ENCODE measurements at places on chromosomes 16 and 17. TPM values are rescaled to one million over a fixed set of nuclear protein-coding genes. Genes with fewer than 3 reads are reported as not detected.
A peak's percentile ranks its signal among the peaks of the same experiment; 100 is the strongest.

- DNase-seq: no peak
Observed at GRCh38 chr17:40198576-40198975, 20.5 kb upstream of the WIPF2 start.

CAPNS2 gene
- not detected for polyA plus RNA-seq

KRT15 gene
- polyA plus RNA-seq: 0.26 TPM

- no peak for DNase-seq
Observed at GRCh38 chr17:59897090-59897489, 4.2 kb downstream of the RPS6KB1 start.

KRT23 gene
- polyA plus RNA-seq: 0.03 TPM

DNA sequence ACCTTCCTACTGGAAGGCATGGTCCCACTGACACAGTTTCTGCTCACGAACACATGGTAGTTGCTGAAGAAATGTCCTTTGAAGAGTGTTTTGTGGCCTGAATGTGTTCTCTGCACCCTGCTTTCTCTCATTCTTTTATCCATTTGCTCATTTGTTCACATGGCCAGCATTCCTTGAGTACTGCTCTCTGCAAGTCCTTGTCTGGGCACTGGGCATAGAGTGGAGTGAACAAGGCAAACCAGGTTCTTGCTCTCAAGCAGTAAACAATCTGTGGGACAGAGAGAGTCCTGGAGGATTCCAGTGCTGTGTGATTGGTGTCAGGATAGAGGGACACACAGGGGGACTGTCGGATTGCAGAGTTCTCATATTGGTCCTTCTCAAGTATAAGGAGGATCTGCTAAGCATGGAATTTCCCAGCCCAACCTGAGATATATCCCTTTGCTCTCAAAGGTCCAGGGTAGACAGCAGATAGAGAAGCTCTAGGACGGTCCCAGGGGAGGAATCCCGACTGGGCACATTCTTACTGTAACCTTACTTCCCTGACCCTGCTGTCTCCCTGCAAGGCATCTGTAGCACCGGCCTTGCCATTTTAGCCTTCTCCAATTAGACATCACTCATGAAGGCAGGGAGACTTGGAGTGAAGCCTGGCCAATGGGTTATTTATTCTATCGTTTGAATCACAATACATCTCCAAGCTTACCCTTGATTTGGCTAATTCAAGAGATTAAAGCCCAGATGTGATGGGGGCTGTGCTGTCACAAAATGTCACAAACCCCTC lies 32.3 kb downstream of the ARL4D start:
- no peak for DNase-seq

DNA sequence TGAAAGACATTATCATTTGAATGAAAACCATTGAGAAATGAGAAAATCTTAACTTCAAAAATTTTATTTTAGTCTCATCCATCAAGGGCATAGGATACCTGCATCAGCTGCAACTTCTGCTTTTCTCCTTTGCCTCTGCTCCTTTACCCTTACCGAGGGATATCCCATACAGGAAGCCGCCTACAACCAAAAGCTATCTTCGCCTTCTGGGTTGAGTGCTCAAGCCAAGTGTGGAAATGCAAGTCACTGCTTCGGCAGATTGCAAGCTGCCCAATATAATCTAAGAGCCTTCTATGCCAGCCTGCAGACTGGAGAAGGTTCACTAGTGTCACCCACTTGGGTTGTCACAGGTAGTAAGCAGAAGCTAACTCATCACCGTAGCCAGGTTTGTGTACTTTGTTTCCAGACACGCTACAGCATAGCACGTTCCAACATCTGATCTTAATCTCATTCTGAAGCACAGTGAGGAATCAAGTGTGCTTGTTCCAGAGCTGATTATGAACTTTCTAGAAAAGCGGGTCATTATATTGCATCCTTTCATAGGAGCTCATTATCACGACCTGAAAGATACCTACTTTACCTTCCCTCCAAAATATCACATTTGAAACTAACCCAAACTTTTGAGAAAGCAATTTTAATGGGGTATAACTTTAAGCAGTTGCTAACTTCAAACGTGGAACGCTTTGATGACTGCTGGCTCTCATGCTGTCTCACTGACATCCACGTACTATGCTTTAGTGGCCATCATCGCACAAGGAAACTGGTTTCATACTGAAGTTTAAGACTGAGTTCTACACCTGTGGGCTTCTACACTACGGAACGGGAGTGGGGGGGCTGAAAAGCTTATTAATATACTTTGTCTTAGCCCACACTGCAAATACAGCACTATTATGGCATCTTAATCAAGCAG lies 8.0 kb upstream of the UNK start:
- no peak for DNase-seq

DNA sequence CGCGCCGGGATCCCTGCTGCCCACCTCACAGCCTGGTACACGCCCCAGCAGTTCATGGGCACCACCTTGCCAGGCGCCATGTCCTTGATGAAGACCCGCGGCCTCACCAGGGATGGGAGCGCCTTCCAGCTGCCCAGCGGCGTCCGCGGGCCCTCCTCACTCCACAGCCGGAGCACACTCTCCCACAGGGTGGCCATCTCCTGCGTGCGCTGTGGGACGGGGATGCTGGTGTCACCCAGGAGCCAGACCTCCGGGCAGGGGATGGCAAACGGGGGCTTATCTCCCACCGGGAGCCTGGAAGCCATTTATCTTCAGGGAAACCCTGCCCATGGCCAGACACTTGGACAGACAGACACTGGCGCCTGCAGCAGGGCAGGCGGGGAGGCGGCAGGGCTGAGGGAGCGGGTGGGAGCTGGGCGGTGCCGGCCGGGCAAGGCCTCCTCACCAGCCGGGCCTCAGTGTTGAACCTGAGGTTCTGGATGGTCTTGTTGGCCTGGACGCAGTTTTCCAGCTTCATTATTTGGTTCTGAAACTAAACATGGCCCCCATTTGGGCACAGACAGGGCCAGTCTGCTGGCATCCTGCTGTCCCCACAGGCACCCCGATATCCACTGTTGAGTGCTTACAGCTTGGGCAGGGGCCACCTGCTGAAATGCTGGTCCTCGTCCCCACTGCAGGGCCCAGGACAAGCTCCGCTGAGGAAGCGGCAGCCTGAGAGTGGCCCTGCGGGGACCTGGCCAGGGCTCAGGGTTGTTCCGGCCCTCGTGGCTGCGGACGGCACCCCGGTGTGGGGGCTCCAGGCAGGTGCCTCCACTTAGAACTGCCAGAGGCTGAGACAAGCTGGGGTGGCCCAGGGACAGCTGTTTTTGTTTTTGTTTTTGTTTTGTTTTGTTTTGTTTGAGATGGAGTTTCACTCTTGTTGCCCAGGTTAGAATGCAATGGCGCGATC lies 4.0 kb downstream of the PERCC1 start:
- no peak for DNase-seq

GRCh38 chr16:47877166-47877565 lies 278.6 kb downstream of the ABCC12 start:
- DNase-seq: no peak

DNA sequence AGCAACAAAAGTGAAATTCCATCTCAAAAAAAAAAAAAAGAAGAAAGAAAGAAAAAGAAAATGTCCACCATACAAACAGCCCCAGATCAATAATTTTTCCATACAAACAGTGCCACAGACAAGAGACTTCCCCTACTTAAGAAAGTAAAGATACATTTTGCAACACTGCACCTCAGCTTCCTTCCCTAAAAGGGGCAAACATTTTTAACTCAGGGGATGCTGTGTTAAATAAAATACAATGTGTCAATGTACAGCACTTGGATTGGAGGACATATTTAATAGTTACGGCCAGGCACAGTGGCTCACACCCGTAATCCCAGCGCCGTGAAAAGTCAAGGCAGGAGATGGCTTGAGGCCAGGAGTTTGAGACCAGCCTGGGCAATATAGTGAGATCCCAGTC lies 22.3 kb downstream of the MYH11 start:
- no peak for DNase-seq

OR4D1 gene
- polyA plus RNA-seq: 0.03 TPM

DNA sequence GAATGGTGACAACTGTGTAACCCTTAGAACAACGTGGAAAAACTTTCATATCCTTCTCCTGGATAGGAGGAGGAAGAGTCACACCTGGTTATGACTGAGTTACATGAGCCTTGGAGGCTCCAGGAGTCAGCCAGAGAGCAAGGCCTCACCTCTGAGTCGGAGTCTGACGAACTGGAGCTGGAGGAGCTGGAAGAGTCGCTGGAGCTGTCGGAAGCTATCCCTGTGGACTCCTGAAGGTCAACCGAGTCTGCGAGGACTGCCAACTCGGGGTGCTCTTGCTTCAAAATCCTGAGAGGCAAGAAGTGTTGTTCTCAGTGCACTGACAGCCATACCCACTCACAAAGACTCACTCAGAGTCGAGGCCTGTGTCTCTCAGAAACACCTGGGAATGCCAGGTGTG lies 6.2 kb downstream of the JMJD6 start:
- no peak for DNase-seq

DNA sequence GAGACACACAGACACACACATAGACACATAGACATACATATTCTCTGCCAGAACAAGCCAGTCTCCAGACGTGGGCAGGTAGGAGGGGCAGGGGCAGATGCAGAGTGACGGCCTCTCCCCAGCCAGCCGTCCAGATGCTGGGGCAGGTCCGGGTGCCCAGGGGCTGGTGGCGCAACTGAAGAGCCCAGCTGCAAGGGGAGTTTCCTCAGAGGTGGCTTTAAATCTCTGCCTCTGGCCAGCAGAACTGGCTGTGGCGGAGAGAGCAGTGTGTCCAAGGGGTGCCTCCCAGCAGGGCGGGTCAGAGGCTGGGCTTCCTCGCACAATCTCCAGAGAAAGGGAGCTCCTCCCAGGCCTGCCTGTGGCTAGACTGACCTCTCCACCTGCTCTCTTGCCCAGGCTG lies 9.4 kb upstream of the GCGR start:
- no peak for DNase-seq

DNA sequence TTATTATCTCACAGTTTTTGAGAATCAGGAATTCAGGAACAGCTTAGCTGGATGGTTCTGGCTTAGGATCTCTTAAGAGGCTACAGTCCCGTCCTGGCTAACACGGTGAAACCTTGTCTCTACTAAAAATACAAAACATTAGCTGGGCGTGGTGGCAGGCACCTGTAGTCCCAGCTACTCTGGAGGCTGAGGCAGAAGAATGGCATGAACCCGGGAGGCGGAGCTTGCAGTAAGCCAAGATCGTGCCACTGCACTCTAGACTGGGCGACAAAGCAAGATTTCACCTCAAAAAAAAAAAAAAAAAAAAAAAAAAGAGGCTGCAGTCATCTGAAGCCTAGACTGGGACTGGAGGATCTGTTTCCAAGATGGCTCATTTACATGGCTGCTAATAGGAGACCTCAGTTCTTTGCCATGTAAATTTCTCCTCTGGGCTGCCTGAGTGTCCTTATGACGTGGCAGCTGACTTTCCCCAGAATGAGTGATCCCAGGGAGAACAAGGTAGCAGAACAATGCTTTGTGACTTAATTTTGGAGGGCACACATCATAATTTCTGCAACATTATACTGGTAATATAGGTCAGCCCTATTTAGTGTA lies 95.8 kb upstream of the CORO6 start:
- DNase-seq: no peak

ABI3 gene
- polyA plus RNA-seq: 2.1 TPM

DNA sequence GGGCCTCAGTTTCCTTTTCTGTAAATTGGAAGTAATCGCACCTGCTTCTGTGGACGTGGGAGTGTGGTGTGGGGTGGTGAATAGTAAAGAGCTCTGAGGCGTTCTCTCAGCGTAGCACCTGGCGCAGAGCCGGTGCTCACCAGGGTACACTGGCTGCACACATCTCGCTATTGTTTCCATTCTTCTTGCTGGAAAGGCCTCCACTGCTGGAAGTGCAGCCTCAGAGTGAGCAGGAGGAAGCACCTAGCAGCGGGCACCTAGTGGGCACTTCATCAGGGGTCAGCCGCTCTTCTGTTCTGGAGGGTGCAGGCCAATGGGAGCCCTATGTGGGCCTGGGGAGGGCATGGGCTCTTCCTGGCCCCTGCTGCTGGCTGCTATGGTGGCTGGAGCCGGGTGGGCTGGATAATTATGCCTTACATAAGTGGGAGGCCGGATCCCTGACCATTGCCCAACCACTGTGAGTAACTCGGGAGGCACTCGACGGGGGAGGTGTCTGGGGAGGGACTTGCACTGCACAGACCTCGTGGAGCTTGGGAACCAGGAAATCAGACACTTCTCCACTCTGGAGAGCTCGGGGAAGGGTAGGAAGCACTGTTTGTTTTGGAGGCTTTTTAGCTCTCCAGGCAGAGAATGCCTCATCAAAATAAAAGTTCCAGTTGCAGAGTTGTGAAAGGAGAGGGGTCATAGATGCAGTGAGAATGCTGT lies 1.7 kb downstream of the MAP2K3 start:
- DNase-seq: peak; percentile 92

DNA sequence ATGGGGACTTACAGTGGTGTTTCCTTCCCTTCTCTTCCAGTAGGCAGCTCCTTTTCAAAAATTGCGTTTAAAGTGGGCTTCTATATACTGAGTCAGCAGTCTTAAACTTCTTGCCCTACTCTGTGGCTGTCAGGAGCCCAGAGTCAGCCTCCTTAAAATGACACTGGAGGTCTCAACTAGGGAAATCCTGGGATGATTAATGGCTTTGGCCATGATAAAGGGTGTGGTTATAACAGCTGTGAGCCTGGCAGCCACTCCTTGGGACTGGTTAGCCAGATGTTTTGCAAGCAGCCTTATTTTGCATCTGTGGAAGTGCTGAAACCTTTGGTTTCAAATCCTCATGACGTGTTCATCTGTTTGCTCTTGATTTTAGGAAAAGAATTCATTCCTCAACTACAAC lies 25.0 kb downstream of the TAC4 start:
- peak; percentile 79 for DNase-seq

DNA sequence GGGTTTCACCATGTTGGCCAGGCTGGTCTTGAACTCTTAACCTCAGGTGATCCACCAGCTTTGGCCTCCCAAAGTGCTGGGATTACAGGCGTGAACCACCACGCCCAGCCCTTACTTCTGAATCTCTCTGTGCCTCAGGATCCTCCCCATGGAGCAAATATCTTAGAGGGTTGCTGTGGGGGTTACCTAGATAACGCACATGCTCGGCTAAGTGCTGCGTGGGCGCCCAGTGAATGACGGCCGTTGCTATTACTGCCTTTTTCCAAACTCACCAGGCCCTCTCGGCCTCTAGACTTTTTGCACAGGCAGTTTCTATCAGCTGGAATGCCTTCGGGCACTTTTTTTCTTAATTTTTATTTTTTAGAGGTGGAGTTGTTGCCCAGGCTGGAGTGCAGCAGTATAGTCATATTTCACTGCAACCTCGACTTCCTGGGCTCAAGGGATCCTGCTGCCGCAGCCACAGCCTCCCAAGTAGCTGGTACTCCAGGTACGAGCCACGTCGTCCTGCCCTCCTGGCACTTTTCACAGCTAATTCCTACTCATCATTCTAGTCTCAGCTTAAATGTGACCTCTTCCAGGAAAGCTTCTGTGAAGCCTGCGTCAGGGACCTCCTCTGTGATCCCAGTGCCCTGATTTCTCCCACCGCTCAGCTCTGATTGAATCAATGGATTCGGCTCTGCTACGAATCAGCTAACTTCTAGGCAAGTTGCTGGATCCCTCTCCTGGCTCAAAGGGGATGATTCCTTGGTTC lies 8.6 kb downstream of the CCDC102A start:
- DNase-seq: no peak

DNA sequence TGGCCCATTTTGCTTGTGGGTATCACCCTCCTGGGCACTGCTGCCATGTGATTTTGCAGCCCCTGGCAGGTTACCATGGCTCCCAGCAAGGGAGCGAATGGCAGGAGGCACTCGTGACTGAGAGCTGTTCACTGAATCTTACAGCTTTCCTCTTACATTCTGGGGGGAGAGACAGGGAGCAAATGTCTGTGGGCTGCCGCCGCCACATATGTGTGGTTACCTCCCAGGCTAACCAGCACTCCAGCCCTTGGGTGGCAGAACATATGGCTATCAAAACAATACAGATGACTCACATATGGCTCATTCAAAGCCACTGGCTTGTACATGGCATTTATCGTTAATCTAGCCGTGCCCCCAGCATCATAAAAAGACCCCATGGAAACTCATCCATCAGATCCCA lies 19.8 kb downstream of the GTF3C1 start:
- DNase-seq: no peak

UBE2I gene
- 101 TPM for polyA plus RNA-seq

TBC1D28 gene
- polyA plus RNA-seq: not detected

Data from psoas muscle (tissue), 8 donors.